ENCODE measurements at places on chromosomes 3 and 15.
A peak's percentile ranks its signal among the peaks of the same experiment; 100 is the strongest.

GRCh38 chr15:63818629-63819028, 15.1 kb downstream of the HERC1 start:
- no peak for DNase-seq

DNA sequence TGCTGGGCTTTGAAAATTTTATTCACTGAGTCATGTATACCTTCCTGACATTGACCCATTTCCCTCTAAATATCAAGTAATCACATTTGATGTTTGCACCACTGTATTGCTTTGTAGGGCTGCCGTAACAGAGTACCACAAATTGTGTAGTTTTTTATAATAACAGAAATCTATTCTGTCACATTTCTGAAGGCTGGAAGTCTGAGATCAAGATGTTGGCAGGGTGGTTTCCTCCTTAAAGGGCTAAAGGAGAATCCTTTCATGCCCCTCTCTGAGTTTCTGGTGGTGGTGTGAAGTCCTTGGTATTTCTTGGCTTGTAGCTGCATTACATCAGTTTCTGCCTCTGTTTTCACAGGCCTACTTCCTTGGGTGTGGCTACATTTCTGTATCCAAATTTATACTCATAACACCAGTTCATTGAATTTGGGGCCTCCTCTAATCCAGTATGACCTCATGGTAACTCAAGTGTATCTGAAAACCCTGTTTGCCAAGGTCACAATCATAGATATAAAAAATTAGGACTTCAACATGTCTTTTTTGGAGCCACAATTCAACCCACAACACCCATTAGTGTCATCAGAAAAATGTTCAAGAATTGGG, 29.1 kb upstream of the ST6GAL1 start:
- no peak for DNase-seq

- no peak for DNase-seq
These were observed 40.8 kb downstream of the HMG20A start for GRCh38 chr15:77461486-77461885.

GRCh38 chr3:61110576-61110975, 140.7 kb downstream of the FHIT start:
- DNase-seq, result no peak

DNA sequence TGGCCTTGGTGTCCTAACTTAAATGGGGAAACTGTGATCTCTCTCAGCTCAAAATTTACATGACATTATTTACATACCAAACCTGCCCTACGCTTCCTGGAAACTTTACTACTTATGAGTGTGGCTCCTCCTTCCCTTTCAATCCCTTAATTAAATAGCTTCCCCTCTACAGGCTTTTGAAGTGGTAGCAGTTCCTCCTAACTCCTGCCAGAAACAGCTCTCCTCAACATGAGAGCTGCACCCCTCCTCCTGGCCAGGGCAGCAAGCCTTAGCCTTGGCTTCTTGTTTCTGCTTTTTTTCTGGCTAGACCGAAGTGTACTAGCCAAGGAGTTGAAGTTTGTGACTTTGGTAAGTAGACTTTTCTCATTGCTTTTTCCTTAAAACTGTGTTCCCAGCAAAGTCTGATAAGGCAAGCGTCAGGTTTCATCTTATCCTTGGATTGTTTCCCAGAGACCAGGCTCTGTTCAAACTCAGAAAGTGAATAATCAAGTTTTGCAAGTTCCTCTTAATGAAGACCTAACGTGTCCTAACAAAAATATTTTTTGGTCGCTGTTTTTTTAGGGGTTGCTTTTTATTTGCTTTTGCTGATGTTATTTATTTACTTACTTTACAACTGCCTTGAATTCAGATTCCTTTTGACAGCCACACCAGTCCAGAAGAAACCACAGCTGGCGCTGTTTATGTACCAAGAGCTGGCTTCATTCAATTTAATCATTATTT, at the start of gene ACP3:
ACP3 (plus strand) TSS at position 179 of the 720 bp plus-strand sequence; CDS start at position 229, 50 bp downstream.
- peak; percentile 7 for DNase-seq

GRCh38 chr3:100753846-100754245, 44.6 kb downstream of the TFG start:
- no peak for DNase-seq

GRCh38 chr3:76222201-76222600, 436.9 kb upstream of the ZNF717 start:
- no peak for DNase-seq

DNA sequence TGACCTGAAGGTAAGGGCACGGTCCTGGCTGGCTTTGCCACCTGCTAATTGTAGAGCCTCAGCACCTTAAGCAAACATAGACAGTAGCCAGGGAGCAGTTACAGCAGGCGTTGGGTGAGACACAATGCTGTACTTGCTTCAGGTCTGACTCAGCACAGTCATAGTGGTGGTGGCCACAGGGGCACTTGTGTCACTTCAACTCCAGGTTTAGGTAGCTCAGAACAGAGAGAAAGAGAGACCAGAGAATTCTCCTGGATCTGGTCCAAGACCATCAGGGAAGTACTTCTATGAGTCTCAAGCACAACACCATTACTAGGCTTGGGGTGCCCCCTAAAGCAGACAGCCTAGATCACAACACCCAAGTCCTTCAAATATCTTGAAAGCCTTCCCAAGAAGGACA, 204.4 kb downstream of the OTOL1 start:
- no peak for DNase-seq

DNA sequence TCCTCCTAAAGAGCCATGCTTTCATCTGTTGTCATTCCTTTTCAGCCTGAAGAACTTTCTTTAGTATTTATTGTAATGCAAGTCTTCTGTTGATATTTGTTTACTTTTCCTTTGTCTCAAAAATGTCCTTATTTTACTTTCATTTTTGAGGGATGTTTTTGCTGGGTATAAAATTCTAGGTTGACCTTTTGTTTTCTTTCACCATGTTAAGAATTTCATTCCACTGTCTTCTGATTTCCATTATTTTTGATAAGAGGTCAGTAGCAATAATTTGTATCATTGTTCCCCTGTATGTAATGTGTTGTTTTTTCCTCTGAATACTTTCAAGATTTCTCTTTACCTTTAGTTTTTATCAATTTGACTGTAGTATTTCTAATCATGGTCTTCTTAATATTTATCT, 91.1 kb downstream of the RSRC1 start:
- DNase-seq, result no peak

GRCh38 chr15:63256433-63257274, 20.8 kb upstream of the APH1B start:
- no peak for DNase-seq

- DNase-seq, result no peak
These were observed 53.0 kb upstream of the CGNL1 start for GRCh38 chr15:57323299-57323805.

- no peak for DNase-seq
These were observed 216.1 kb downstream of the ATP8B4 start for GRCh38 chr15:49902685-49903501.

- DNase-seq, result no peak
These were observed 33.5 kb downstream of the ZBTB38 start for GRCh38 chr3:141401573-141402475.

DNA sequence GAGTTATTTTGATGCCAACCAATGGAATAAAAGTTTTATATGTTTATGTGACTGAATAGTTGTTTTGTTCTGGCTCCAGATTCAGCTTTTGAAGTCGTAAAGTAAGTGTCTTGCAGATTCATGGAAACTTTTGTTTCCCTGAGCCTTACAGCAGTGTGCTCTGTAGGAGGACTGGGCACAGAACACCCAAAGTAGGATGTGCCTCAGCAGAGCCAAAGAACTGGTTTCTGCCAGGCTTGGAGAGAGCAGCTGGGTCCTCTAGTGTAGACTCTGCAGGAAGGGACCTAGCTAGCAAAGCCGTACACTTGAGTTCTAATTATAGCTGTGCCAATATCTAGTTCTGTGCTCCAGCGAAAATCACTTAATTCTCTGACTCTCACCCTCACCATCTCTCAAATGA, 261.2 kb upstream of the DNAJC19 start:
- DNase-seq, result no peak

- peak; percentile 13 for DNase-seq
These were observed 162.8 kb upstream of the PEX5L start for GRCh38 chr3:180199417-180199995.

GRCh38 chr3:13582366-13583250, 33.7 kb downstream of the FBLN2 start:
- DNase-seq, result no peak

- no peak for DNase-seq
These were observed 605.1 kb downstream of the ROBO1 start for GRCh38 chr3:79162653-79163052.

Measured in NCI-H1436 (cell line).